ENCODE measurements at places on chromosomes 7 and 10.

- DNase-seq = no peak
These were observed 40.4 kb downstream of the AFAP1L2 start for GRCh38 chr10:114363745-114364454.

- DNase-seq = peak; percentile 21
These were observed 866 bp downstream of the CNOT4 start for GRCh38 chr7:135508883-135509588.

GRCh38 chr7:80278737-80279136, 144.1 kb downstream of the GNAI1 start:
- DNase-seq = no peak

DNA sequence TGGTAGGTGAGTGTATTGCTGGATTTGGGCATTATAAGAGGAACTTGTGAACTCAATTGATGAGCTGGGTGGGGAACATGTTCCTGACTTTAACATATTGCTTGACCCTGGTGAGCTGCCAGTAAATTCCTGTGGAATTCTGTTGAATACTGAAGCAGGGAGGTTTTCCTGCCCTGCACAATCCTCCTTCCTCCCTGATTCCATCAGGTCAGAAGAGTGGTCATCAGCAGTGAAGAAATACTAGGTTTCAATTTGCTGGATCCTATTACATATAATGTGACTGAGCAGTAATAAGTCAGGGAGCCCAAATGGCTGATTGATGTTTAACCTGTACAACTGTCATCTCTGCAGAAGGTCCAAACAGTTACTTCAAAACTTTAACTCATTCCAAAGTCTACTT, 581.2 kb downstream of the SUGCT start:
- DNase-seq = no peak

DNA sequence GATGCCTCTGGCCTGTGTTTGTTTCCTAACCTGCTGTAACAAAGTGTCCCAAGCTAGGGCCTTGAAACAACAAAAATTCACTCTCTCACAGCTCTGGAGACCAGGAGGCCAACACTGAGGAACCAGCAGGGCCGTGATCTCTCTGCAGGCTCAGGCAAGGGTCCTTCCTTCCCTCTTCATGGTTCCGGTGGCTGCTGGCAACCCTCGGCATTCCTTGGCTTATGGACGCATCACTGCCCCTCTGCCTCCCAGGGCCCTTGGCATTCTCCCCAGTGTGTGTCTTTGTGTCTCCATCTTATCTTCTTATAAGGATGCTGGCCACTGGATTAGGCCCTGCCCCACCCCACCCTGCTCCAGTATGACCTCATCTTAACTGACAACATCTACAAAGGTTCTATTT, 17.0 kb downstream of the CNPY1 start:
- DNase-seq = no peak

DNA sequence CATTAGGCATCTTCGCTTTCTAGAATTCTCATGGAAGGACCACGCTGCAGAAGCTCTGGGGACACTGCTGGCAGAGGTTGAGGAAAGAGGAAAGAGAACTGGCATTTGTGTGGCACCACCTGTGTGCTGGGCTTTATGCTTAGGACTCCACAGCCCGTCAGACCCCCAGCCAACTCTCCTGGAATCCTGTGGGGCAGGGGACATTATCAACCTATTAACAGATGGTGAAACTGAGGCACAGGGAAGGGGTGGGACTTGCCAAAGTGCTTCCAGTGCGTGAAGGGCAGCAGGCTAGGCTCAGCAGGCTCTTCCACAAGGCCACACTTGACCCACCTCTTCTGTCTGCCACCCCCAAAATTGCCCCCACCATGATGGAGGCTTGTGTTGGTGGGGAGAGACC, 46.8 kb downstream of the ZCCHC24 start:
- no peak for DNase-seq

GRCh38 chr10:125262409-125262808, 102.0 kb upstream of the CTBP2 start:
- no peak for DNase-seq

DNA sequence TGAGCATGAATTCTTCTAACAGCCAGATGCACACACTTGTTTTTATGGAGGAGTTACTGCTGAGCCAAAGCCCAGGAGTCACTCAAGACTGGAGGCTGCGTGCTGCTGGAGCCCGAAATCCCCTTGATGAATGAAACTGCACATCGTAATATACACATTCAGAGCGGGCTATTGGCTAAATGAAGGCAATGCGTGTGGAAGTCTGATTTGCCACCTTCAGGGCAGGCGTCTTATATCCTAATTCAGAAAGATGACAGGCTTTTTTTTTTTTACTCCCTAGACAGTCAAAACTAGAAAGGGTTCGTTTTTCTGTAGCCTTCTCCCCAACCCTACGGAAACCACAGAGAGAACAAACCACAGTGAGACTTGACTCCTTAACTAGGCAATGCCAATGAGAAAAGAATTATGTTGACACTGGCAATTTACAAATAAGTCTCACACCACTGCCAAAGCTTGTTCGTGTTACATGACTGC, 227.2 kb upstream of the KLF14 start:
- peak; percentile 85 for DNase-seq

DNA sequence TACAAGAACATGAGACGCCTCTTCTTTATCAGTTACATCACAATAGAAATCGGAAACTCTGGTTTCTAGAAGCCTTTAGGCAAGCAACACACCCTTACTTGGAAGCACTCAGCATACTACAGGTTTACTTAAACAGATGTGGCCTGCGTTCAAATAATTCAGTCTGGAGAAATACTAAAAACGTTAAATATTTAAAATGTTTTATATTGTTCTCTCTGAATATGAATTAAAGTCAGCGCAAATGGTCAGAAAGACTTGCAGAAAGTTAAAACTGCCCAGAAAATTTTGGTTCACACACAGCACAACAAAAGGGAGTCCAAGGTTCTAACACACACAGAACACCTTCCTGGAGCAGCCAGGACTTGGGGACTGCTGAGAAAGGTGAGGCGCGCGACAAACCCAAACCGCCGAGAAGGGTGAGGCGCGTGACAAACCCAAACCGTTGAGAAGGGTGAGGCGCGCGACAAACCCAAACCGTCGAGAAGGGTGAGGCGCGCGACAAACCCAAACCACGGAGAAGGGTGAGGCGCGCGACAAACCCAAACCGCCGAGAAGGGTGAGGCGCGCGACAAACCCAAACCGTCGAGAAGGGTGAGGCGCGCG, 25.8 kb downstream of the ESYT2 start:
- no peak for DNase-seq

DNA sequence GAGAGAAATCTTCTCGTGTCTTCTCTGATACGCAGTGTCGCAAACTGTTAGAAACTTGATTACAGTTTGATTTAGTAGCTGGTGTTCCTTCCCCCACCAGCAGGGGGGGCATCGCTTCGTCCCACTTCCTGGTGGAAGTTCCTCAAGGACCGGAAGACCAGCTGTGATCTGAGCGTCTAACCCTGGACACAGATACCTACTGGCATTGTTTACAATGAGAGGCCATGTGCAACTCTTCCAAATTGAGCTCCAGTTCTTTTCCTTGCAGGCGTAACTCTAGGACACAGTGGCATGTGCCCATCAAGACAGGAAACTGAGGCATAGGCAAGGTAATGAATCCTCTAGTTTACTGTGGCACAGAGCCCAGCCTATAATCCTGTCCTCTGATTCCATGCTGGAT, 219.0 kb downstream of the CCDC3 start:
- DNase-seq = peak; percentile 16

DNA sequence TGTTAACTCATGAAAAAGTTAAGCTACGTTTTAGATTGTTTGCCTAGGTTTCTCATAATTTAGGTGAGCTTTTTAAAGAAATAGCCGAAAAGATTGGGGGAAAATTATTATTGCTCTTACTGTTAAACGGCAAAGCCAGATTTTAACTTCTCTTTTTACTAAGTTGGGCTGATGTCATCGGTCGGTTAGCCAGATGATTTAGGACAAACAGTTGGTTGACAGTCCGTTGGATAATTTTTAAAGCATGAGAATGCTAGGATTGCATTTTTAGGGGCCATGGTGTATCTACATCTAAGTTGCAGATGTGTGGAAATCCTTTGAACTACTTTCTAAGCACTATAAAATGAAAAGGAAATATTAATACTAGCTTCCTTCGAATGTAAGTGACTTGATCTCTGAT, 280.9 kb upstream of the AKR1E2 start:
- DNase-seq = no peak

GRCh38 chr10:17805921-17806577, 3.1 kb upstream of the MRC1 start:
- no peak for DNase-seq

- no peak for DNase-seq
These were observed at the start of gene CNTNAP2 for GRCh38 chr7:146116521-146117222. Gene CNTNAP2 (plus strand): TSS chr7:146116801. CDS start chr7:146116877, 76 bp downstream.

GRCh38 chr7:24907311-24907886, 72.6 kb downstream of the OSBPL3 start:
- DNase-seq = peak; percentile 40

DNA sequence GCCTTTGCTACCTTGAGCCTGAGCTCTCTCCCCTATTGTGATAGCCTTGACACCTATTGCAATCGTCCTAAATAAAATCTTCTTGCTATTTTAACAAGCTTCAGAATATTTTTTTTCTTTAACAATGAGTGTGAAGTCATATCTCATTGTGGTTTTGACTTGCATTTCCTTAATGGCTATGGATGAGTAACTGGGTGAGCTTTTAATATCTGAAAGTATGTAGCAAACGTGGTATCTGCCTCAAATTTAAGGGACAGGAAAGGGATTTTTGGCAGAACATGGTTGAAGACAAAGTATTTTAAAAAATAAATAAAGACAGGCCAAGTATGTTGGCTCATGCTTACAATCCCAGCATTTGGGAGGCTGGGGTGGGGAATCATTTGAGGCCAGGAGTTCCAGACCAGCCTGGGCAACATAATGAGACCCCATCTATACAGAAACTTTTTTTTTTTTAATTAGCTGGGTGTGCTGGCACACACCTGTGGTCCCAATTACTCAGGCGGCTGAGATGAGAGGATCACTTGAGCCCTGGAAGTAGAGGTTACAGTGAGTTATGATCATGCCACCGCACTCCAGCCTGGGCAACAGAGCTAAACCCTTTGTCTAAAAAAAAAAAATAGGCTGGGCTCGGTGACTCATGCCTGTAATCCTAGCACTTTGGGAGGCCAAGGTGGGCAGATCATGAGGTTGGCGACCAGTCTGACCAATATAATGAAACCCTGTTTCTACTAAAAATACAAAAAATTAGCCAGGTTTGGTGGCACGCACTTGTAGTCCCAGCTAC, 319.3 kb upstream of the NRP1 start:
- no peak for DNase-seq

DNA sequence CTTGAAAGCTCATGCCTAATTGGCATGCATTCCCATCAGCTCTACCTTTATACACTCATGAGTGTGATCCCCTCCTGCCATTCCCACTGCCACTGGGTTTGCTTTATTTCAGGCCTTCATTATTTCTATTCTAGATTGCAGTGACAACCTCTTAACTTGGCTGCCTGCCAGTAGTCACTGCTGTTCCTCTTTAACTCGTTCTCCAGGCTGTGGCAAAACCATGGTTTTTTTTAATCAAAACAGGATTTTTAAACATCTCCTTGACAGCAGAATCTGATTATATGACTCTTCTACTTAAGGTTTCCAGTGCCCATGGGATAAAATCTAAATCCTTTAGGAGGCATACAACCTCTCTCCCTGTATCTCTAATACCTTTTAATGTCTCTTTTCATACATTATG, 223.7 kb upstream of the PCDH15 start:
- DNase-seq = no peak

DNA sequence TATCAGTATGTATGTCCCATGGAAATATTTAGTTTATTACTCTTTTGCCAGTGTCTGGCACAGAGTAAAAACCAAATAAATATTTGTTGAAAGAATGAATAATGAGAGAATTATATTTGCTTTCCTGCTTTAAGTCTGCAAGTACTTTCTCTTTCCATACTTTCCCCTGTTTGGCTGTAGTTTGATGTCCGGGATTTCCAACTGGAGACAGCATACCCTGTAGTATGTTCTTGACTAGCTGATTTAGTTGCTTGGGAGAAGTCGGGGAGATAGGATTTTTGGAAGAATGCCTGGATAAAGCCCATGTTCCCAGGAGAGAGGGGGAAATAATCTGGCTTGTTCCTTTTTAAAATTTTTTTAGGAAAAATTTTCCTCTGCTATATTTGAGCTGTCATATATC, 516.1 kb downstream of the CCSER2 start:
- DNase-seq = no peak

DNA sequence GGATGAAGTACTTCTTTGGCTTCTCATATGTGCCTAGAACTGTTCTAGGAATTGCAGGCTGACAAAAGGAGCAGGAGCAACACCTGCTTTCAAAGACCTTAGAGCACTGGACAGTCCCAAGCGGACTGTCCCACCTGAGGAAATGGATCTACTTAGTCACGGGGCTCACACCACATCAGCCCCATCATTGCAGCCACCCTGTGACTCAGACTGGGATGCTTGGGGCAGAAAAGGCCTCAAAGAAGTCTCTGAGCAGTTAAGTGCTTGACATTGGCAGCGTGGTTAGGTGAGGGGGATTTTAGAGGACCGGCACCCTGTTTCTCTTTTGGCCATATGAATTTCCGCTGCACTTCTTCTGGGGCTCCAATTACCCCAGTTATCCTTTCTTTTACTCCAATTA, 256.6 kb downstream of the USP6NL start:
- no peak for DNase-seq

Data from activated naive CD4-positive, alpha-beta T cell treated with Interleukin-2 at 50 U/mL for 16 hours (primary cell).